Fibroblast of lung (primary cell): ENCODE measurements at places on chromosomes 5 and 9. TPM values are rescaled to one million over a fixed set of nuclear protein-coding genes. Genes with fewer than 3 reads are reported as not detected.

The CEL gene
- total RNA-seq = under 0.01 and 0.33 TPM in 2 replicates

The SRA1 gene
- total RNA-seq = 28.0 and 39.1 TPM in 2 replicates

The IFNA21 gene
- total RNA-seq = not detected in 2 replicates

The CDC20B gene
- under 0.01 TPM in 1 of 2 replicates, not detected in the other for total RNA-seq

The PCDHA8 gene
- under 0.01 and 0.33 TPM in 2 replicates for total RNA-seq

The PRPF4 gene
- total RNA-seq = 25.1 and 30.3 TPM in 2 replicates

The SPZ1 gene
- not detected in 2 replicates for total RNA-seq

The SLC34A3 gene
- total RNA-seq = not detected in 2 replicates

DNA sequence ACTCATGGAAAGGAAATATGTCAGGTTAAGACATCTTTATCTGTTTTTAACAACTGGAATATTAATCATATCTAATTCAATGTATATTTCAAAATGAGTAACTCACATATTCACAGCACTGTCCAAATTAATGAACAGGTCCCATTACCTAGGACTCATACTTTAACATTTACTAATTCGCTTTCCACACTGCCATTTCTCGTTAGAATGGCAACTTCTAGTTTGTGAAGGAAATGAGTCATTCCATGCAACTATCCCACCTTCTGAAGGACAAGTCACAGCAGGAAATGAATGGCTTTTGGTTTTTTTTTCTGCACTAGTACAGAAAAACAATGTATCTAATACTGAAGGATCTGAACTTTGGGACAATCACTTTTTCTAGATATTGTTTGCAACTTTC, 24.6 kb upstream of the IFNK start:
- peak; percentile 10 for DNase-seq

- DNase-seq = no peak
Measured at GRCh38 chr5:58327289-58327688, 132.6 kb downstream of the PLK2 start.

- no peak for DNase-seq
Measured at GRCh38 chr5:125337294-125337693, 590.9 kb upstream of the ZNF608 start.

- DNase-seq = no peak
Measured at GRCh38 chr5:179862296-179862695, 3.7 kb upstream of the MRNIP start.

GRCh38 chr5:24492229-24492628, 152.5 kb downstream of the CDH10 start:
- DNase-seq = no peak

- no peak for DNase-seq
Measured at GRCh38 chr5:174903172-174903732, 178.9 kb downstream of the MSX2 start.

DNA sequence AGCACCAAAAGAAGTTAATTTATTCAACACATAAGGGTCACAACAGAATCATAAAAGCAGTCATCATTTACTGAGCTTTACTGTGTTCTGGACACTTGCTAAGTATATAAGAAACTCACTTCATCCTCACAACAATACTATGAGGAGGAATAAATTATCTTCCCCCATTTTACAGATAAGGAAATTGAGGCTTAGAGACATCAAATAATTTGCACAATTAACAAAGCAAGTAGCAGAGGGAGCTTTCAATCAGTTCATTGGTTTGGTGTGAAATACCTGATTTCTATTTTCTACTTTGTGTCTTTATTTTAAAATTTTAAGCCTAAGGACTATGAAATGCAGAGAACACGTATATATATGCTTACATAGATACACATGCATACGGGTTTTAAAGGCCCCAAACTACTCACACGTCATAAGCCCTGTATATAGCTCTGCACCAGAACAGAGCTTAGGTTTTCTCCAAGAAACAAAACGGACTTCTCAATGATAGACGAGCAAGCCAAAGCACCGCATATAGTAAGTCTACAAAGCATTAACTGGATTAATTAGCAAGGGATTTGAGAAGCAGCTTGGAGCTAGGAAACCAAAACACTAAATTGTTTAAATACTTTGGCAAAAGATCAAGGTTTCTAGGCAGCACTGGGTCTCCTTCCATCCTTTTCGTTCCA, 95.6 kb downstream of the DENND1A start:
- peak; percentile 51 for DNase-seq

DNA sequence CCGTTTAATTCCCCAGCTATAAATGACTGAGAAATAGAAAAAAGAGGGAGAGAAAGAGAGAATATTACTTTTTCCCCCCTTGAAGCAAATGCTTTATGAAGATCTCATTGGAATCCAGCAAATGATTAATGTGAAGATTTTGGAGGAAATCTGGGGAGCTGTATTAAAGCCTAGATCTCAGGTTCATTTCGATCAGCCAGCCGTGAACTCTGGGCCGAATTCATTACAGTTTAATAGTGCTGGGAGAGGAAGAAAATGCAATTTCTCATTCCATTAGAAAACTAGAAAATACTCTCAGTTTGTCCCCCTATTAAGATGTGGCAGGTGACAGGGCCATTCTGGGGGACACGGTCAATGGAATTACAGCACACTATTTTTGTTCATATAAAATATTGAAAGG, 4.8 kb downstream of the OTP start:
- no peak for DNase-seq

DNA sequence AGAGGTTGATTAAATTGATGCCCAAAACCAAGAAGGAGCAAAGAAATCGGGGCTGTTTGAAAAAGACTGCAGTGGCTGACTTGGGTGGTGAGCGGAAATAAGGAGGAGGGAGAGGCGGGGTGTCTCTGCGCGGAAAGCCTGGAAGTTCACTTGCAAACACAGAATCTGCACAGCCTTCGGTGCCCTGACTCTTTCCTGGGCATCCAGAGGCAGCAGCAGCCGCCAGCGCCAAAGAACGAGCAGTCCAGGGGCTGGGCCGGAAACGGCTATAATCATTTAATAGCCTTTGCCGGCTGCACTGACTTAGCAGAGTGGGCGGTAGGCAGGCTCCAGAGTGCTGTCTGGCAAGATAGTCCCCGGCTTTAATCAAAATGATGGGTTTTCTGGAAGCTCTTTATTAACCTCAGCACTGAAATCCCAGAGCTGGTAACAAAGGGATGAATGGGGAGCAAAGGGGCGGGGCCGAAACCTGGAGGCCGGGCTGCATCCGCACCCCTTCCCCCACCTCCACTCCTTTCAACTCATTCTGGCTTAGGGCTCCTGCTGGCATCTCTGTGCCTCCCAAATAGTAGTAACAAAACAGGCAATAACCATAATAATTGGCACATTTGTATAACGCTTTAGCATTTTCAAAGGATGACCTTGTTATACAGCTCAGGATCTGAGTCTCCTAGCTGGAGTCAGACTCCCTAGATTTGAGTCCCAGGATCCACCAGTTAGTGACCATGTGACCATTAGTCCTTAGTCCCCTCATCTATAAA, 35.7 kb downstream of the PCDHAC2 start:
- DNase-seq = no peak

GRCh38 chr9:99383536-99383935, 161.5 kb downstream of the SEC61B start:
- DNase-seq = no peak

DNA sequence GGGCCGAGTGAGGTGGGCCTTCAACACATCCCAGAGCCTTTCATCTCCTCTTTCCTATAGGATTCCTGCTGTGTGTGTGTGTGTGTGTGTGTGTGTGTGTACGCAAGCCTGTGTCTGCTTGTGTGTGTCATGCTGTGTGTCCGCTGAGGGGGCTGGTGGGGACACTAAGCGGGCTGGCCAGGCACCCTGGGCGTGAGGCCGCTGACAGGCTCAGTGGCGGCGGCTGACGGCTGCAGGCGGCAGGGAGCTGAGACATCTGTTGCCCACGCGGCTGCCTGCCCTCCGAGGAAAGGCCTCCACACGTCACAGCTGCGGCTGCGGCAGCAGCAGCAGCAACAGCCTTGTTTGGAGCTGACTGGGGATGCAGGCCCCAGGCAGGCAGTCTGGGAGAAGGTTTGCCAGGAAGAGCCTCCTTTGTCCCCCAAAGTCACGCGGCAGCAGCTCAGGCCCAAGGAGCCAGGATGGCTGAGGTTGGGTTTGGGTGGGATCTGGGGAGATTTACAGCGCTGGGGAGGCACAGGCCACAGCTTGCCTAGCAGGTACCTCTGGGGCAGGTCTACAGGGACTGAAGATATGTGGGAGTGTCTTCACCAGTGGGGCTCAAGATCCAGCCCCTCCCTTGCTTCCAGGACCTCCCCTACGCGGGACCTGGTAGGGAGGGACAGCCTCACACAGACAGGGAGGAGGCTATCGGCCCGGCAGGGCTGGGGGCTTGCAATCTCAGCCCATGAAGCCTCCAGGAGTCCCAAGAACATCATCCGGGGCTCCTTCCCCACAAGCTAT, 1.8 kb downstream of the PDLIM4 start:
- DNase-seq = peak; percentile 96

DNA sequence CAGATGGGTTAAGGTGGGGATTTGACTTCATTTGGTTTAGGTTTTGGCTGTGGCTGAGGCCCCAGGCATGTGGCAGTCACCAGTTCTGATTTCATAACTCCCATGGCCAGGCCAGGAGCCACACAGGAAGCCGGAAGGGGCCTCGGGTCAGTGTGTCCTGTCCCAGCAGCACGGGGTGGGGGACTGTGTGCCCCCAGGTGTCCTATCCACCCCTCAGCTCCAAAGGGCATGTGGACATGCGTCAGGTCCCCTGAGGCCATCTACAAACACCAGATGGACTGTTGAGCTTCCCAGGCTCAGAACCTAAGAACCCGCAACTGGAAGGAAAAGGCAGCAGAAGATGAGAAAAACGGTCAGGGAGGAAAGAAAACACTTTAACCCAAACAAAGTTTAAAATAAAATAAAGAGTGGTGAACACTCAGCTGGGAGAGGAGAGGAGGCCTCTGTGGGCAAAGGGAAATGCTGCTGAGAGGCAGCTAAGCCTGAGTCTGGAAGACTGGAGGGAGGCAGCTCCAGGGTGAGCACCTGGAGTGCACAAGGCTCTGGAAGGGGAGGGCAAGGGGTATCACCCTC, 260.8 kb downstream of the AUH start:
- peak; percentile 63 for DNase-seq

DNA sequence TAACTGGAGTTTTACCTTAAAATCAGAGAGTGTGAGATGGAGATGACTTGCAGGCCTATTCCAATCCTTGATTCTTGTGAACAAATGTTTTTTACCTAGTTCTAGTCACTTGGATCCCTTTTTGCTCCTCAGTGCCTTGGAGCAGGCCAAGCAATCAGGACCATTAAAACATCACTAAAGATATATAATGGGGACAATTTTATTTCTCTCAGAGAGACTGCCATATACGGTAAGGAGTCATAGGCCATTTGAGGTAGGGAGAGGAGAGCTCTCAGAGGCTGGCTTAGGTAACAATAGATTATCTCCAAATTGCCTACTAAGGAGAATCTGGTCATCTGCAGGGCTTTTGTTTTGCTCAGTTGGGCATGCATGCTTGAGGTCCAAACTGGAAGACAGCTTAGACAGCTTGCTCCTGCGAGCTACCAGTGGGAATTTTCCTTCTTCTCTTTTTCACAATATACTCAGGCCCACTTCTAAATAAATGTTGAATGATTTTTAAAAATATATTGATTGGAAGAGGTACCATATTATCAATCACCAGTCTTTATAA, 44.0 kb downstream of the FREM1 start:
- DNase-seq = no peak
